Activated CD4-positive, CD25-positive, alpha-beta regulatory T cell treated with anti-CD3 and anti-CD28 coated beads, Interleukin-2, amount 50 U/mL, for 16 hours (primary cell): ENCODE measurements at places on chromosomes 13 and 19.

- no peak for DNase-seq
These were observed 7.8 kb downstream of the EBPL start for GRCh38 chr13:49683489-49683888.

DNA sequence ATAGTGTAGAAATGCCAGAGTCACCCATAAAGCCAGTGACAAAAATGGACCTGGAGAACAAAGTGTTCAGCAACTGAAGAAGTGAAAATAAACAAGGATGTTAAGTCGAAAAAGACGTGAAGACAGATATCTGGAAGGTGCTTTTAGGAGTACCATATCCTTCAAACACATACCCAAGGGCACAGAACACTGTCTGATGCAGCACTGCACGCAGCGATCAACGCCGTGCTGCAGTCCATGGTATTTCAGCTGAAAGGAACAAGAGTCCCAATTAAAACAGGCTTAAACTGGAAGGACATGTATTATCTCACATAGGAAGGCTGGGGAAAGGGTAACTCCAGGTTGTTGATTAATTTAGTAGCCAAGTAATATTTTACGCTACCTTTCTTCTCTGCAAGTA, 108.2 kb downstream of the SGCG start:
- DNase-seq = no peak

DNA sequence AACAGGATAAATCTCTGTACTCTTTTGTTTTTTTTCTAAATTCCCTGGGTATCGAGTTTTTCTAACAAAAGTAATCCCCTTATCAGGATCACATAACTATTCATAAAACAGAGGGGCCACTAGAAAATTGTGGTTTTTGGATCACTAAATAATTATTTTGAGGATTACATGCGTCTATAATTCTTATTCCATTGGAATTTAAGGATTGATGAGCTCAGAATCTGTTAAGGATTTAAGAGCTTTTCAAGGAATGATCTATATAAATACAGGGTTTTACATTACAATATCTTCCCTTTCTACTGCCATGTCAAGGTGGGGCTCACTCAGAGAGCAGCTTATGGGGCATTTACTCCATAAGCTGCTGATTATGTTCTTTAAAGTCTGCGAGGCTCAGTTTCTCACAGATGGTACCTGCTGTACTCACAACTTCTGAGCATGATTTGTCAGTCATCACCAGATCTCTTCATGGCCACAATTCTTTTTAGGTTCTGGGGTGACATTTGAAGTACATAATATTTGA, 449.8 kb downstream of the PCDH17 start:
- no peak for DNase-seq

- DNase-seq = no peak
These were observed 1.2 kb upstream of the PLEKHG2 start for GRCh38 chr19:39411081-39411831.

GRCh38 chr19:39155114-39155700, 29.6 kb downstream of the PAK4 start:
- no peak for DNase-seq

DNA sequence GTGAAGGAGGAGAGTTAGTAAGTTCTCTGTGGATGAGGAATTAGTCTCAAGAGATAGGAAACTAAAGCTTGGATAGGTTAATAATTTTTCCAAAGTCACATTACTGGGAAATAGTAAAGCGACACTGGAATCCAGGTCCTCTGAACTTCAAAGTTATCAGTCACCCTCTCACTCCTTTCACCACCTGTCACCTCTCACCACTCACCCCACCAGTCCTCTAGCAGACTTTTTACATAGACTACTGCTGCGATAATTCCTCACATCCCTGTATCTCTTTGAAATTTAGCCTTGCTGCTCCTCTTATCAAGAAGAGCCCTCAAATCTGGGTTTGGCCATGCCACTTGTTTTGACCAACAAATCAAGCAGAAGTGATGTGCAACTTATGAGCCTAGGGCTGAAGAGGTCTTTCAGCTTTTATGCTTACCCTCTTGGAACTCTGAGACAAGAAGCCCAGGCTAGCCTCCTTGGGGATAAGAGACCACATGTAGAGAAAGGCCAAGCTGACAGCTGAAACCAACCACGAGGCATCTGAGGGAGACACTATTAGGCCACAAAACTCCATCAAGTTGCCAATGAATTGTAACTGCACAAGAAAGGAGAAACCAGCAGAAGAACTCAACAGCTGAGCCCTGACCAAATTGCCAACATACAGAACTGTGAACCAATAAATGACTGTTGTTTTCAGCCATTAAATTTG, 41.2 kb downstream of the STARD13 start:
- DNase-seq = no peak

- no peak for DNase-seq
These were observed 2.1 kb downstream of the NECTIN2 start for GRCh38 chr19:44848036-44848811.

GRCh38 chr19:18425515-18426415, 6.6 kb downstream of the SSBP4 start:
- DNase-seq = no peak

DNA sequence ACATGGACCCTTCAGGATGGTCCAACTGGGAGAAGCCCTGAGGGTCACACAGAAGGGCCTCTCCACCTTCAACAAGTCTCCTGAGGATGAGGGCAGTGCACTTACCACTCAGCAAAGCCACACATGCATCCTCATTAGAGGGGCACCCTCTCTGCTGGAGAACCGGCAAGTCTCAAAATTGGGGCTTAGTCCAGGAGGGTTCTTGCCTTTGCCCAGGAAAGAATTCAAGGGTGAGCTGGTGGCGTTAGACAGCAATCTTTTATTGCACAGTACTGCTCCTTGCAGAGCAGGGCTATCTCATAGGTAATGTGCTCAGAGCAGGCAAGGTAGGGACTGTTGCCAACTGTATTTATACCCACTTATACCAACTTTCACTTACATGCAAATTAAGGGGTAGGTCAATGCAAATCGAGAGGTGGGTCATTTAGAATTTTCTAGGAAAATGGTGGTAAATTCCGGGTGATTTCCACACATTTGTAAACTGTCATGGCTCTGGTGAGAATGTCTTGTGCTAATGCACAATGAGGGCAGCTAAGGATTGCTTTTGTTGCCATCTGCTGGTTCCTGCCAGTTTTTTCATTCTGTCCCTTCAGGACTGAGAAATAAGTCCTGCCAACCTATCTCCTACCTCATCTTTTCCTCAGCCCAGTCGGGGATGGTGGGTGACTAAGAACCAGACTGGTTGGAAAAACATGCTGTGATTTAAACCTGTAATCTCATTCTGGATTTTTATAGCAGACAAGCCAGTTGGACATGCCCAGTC, 27.8 kb upstream of the IGSF23 start:
- DNase-seq = no peak

- DNase-seq = no peak
These were observed 39.5 kb upstream of the RPL21 start for GRCh38 chr13:27211771-27212364.

GRCh38 chr19:14078411-14078810, 5.8 kb downstream of the MISP3 start:
- no peak for DNase-seq

GRCh38 chr13:102945324-102945815, 99.5 kb downstream of the ERCC5 start:
- no peak for DNase-seq

DNA sequence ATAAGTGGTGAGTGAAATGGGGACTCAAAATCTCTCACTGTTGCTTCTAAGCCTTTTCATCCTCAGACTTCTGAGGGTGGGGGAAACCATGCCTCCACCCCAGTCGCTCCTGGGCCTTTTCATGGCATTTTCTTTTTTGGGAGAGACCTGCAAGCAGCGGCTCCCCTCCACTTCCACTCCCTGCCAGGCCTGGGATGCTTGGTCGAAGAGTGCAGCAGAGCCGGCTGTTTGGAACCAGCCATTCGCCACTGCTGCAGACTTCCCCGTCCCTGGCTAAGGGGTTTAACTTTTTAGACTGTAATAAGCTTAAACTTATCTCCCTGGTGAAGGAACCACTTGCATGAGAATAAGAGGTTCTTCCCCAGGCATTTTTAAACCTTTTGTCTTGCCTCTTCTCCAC, 617.2 kb downstream of the PCDH9 start:
- no peak for DNase-seq

DNA sequence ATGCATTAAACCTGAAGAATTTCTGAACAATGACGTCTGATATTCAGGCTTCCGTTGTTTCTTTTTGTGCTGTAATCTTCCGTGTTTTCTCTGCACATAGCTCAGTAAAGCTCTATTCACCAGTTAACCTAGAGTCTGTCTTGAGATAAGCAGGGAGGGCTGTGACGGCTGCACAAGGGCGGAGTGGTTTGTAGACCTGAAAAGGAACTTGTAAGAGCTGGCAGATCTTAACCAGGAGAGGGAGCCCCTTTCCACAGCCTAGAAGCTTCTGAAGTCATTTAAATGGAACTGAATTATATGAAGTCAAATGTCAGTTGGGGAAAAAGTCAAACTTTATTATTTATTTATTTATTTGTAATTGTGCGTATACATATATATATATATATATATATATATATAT, 27.5 kb downstream of the DPRX start:
- no peak for DNase-seq

GRCh38 chr13:43799191-43799590, 12.4 kb upstream of the ENOX1 start:
- DNase-seq = no peak

GRCh38 chr19:4260613-4261191, 13.8 kb downstream of the YJU2 start:
- no peak for DNase-seq

GRCh38 chr13:23433171-23434153, at the start of gene SACS:
TSS of gene SACS (minus strand) at chr13:23433702. CDS start at chr13:23411239, 22,463 bp downstream.
- DNase-seq = no peak

- DNase-seq = no peak
These were observed 4.5 kb downstream of the MCF2L start for GRCh38 chr13:112973577-112973951.

DNA sequence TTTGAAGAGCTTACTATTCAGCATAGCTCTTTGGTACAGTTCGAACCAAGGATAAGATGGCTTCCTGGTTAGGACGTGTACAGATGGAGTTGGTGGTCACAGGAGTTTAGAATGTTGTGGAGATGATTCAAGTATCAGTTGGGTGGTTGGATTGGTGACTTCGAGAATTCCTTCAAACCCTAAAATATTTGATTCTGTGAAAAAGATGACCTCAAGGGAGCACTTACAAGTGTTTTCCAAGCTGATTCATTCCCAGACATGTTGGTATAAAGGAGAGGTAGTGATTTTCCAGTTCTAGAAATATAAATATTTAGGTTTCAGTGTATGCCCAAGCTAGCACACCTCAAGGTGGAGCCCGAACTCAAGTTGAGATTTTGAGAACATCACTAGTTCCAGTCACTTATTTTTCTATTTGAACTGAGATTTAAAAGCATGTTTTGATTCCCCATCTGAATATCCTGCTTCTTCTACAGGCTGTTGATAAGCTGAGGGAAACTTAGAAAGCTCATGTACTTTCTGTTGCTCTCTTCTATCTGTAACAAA, 306.1 kb downstream of the DCT start:
- DNase-seq = no peak

- DNase-seq = no peak
These were observed 105.6 kb downstream of the SPRY2 start for GRCh38 chr13:80235166-80235966.

DNA sequence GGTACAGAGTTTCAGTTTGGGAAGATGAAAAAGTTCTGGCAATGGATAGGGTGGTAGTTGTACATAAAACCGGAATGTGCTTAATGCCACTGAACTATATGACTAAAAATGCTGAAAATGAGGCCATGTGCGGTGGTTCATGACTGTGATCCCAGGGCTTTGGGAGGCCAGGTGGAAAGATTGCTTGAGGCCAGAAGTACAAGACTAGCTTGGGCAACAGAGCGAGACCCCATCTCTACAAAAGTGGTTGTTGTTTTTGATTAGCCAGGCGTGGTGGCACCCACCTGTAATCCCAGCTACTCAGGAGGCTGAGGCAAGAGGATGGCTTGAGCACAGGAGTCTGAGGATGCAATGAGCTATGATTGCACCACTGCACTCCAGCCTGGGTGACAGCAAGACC, 12.8 kb downstream of the SMAD9 start:
- no peak for DNase-seq

DNA sequence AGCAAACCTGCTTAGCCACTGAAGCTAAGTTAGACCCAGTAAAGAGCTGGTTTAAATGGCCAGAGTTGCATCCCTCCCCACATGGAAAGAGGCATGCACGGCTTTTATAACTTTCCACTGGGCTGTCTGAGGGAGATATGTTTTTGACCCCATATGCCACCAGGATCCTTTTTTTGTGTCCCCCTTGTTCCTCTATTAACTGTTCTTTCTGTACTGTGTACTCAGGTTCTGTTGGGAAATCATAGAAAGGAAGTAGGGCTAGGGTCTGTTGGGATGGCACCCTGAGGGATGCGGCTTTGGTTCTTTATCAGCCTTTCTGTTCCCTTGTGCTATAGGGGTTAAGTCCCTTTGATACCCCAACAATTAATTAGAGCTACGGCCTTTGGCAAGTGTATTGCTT, 12.2 kb upstream of the TM9SF2 start:
- DNase-seq = no peak

GRCh38 chr19:3175781-3176714, 2.5 kb upstream of the S1PR4 start:
- no peak for DNase-seq

- DNase-seq = no peak
These were observed 897.2 kb downstream of the DIAPH3 start for GRCh38 chr13:59266478-59267063.

- DNase-seq = no peak
These were observed 13.3 kb downstream of the APOC1 start for GRCh38 chr19:44927746-44928145.

- no peak for DNase-seq
These were observed 2638.2 kb downstream of the PCDH9 start for GRCh38 chr13:64591971-64592370.

DNA sequence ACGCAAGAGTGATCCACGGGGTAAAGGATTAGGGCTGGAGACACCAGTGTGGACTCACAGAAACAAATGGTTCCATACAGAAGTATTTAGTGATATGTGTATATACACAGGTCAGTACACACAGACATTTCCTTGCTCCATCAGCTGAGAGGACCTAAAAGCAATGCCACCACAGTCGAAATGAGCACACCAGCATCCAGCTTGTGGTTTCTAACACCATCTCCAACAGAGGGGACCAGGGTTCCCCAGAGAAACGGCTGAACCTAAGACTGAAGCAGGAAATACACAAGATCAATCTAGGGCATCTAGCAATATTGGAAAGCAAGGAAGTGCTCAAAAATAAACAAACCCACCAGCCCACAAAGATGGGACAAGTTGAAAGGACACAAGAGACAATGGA, 7.6 kb downstream of the GGACT start:
- DNase-seq = no peak

DNA sequence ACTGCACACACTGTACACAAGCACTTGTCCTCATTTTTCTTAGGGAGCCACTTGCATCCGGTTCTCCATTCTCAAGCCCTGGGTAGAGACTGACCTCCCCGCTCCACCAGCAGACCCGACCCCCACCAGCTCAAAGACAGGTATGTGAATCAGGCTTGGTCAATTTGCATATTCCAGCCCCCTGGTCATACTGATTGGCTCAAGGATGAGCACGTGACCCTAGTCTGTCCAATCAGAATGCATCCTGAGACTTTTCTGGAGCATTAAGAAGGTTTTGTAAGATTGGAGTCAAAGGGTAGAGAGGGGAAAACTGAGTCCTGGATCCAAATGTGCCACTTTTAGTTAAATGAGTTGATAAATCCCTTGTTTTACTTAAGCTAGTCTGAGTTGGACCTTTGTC, 34.1 kb downstream of the NOTCH3 start:
- no peak for DNase-seq
